ENCODE measurements at places on chromosomes 16 and 17. TPM values are rescaled to one million over a fixed set of nuclear protein-coding genes. Genes with fewer than 3 reads are reported as not detected.

The ZNF771 gene
- 4.9 TPM for total RNA-seq

The COA3 gene
- 49.5 TPM for total RNA-seq

The CCL2 gene
- 0.22 TPM for total RNA-seq

The ARHGDIG gene
- not detected for total RNA-seq

The SP6 gene
- total RNA-seq, result not detected

The ADAD2 gene
- not detected for total RNA-seq

The TSNAXIP1 gene
- 0.32 TPM for total RNA-seq

The NAGS gene
- 0.68 TPM for total RNA-seq

The TUBD1 gene
- total RNA-seq, result 15.5 TPM

The KRT12 gene
- not detected for total RNA-seq

The CCT6B gene
- total RNA-seq, result 1.1 TPM

Measured in T-helper 1 cell treated with Interleukin-12 subunit alpha and Interleukin-12 subunit beta and Interleukin-4 antibody, amounts not matched to agents 30 ng/mL and 1 ng/mL, for 36 hours (primary cell).